ENCODE measurements at places on chromosomes 4 and X.

DNA sequence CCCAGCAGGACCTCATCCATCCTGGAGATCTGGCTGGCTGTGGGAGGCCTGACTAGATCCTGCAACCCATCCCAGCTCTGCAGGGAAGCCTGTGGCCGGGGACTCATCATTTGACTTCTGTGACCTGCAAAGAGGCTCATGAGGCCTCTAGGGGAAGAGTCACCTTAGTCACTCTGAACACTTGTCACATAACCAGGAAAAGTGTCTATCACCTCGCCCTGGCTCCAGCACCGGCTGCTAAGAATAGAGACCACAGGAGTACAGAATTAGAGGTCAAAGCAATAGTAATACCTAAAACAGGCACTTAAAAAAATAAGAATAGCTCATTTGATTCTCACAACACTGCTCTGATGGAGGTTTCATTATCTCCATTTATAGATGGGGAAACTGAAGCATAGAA, 3.8 kb upstream of the NSG1 start:
- no peak for DNase-seq

- DNase-seq: no peak
These were observed 19.7 kb downstream of the CLRN2 start for GRCh38 chr4:17534705-17535104.

- no peak for DNase-seq
These were observed 144.6 kb upstream of the EDNRA start for GRCh38 chr4:147336252-147336651.

DNA sequence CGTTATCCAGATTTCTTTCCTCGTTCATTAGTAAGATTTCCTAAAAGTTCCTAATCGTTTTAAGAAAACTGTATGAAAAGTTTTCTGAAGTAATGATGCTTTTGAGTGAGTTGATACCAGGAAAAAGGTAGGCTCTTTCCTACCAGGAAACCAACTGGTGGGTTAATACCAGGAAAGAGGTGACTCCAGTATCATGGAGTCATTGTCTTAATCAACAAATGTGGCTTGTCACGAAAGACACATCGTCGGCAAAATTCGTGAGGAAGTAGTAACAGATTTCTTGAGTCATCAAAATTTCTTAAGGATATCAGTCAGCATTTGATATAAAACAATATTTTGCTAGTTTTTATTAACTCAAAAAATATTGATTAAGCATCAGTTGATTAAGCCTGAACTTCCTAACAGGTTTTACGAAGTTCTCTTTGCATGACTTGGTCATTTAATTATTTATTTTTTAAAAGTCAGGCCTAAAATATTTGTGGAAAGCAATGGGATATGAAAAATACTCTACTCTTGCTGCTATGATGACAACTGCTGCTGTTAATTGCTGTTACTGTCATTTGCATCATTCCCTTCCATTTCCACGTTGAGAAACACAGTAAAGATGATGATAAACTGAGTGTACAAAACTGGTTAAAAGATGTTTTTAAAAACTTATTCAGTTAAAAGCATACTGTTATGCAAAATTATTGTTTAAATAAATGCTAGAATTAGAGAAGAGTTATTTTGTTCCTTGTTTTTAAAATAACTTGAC, 3.2 kb upstream of the PPBP start:
- no peak for DNase-seq

DNA sequence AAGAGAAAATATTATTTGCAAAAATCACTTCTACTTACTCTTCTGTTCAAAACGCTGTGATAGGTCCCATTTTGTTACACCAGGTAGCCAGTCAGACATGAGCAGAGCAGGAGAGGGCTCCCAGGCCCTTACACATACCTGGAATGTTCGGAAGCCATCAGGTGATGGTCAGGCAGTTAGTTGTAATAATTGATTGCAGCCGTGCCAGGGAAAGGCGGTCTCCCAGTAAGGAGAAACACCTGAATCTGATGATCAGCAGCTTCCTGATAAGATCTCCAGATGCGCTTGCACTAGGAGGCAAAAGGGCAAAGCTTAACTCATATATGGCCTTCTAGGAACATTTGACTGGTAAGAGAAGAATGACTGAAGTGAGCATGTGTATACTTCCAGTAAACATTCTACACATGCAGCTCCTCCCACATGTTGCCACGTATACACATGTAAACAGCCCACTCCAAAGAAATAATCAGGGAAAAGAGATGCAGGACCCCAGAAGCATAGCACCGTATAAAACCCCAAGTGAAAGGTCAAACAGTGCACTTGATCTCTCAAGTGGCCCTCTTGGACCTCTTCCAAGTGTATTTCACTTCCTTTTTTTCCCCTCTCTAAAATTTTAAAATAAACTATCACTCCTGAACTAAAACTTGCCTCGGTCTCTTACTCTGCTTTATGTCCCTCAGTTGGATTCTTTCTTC, 1338.0 kb downstream of the FSTL5 start:
- peak; percentile 57 for DNase-seq

DNA sequence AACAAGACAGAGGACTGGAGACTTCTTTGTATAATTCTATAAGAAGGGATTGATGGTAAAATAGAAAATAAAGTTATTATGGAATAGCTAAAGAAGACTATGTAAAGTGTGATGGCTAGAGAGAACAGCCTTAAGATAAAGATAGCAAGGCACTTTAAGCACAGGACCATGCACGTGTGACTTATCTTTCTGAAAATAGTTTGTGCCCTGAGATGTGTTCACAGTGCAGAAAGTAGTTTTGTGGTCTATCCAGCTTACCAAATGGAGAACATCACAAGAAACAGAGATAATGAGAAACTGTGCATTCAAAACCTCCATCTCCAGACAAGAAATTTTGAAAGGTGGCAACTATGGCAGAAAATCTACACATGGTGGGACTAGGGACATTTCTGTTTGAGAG, 213.3 kb downstream of the PARM1 start:
- no peak for DNase-seq

All from SK-N-DZ (cell line).